ENCODE measurements at places on chromosomes 16 and 17.
A peak's percentile ranks its signal among the peaks of the same experiment; 100 is the strongest.

DNA sequence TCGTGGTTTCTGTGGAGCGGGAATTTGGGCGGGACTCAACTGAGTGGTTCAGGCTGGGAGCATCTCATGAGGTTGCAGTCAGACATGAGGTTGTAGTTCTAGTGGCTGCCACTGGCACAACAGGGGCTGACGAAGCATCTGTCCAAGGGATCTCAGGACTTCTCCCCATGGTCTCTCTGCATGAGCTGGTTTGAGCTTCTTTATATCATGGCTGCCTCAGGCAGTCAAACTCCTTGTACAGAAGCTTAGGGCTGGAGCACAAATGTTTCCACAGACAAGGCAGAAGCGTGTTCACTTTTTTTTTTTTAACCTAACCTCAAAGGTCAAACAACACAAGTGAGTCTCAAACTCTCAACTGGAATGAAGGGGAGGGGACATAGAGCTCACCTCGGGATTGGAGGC, 243.3 kb downstream of the MSI2 start:
- DNase-seq = no peak

GRCh38 chr17:32159586-32160438, 17.5 kb downstream of the RHOT1 start:
- no peak for DNase-seq

DNA sequence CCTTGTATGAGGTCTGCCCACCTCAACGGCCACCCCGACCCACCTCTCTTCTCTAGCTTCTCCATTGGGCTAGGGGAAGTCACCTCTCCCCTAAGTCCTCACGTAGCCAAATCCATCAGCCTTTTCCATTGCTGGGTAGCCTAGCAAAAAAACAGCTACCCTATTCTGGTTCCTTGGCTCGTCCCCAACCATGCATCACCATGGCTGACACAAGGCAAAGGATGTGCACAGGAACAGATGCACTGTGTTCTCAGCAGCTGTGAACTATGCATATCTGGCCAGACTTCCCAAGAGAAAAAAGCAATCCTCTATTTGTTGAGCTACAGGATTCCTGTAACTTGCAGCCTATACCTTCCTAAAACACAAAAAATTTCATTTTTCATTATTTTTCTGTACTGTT, 22.0 kb upstream of the FLCN start:
- no peak for DNase-seq

- DNase-seq = no peak
Observed at GRCh38 chr16:24775455-24775854, 46.0 kb downstream of the TNRC6A start.

DNA sequence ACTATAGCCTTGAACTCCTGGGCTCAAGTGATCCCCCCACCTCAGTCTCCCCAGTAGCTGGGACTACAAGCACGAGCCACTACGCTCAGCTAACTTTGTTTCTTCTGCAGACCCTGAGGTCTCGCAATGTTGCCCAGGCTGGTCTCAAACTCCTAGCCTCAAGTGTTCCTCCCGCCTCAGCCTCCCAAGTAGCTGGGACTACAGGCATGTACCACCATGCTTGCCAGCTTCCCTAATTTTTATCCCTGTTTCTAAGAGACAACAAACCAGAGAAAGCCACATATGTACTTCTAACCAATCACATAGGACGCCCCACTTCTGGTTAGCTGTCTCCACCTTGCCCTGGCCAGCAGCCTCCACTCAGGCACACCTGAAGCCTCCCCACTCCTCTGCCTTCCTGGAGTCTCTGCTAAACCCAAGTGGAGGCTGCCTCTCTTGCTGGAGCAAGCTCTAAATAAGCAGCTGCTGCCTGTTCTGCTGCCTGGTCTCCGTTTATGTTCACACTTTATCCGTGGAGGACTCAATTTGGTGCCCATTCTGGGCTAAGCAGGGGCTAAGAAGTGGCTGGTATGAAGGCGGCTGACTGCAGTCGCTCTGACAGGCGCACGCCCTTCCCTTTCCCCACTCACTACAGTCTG, 24.7 kb downstream of the NSMCE1 start:
- DNase-seq = no peak

GRCh38 chr16:19589771-19590302, 34.3 kb downstream of the VPS35L start:
- DNase-seq = no peak

- DNase-seq = no peak
Observed at GRCh38 chr16:30901201-30902028, 5.0 kb downstream of the CTF1 start.

- no peak for DNase-seq
Observed at GRCh38 chr17:40445751-40446468, 2.7 kb downstream of the IGFBP4 start.

GRCh38 chr16:75236232-75236631, 15.2 kb downstream of the BCAR1 start:
- no peak for DNase-seq

DNA sequence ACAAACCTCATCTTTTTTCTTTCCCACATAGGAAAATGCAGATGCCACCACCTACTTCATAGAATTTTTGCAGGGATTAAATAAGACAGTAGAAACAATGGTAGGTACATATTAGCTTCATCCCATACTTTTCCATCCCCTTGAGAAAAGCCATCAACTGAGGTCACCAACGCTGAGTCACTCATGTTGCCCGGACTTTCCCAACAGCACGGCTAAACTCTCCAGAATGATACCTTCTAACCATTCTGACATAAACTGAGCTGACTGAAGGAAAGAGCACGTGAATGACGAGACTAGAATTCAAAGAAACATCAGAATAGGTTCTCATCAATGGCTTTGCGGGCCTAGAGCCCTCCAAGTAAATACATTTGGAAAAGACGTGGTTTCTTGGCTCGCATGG, 146.0 kb upstream of the RCVRN start:
- no peak for DNase-seq

DNA sequence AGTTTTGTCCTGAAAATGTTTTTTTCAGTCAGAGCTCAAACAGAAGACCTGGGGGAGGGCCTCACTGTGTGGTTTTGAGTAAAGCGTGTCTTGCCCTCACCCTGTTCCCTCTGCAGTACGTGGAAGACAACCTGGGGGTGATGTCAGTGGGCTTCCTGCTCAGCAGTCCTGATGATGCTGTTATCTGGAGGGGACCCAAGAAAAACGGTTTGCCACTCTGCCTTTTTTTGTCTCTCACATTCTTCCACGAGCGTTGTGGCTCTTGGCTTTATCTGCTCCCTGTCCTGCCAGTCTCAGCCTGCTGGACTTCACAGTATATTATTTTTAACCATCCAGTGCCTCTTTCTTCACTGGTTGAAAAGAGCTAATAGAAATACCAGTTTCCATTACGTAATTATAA, 12.9 kb downstream of the NUBP1 start:
- DNase-seq = no peak

DNA sequence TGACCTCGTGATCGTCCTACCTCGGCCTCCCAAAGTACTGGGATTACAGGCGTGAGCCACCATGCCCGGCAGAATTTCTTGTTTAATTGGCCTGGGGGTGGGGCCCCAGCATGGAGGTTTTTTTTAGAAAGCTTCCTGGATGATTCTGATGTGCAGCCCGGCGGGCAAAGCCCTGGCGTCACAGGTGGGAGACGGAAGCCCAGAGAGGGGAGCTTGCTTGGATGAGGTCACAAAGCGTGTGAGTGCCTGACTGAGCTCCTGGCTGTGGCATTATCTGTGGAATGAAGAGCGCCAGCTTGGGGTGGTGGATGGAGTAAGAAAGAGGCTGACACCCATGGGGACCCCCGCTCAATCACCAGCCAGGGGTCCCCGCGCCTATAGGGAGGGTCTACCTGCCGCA, 4.1 kb downstream of the VASN start:
- DNase-seq = no peak

DNA sequence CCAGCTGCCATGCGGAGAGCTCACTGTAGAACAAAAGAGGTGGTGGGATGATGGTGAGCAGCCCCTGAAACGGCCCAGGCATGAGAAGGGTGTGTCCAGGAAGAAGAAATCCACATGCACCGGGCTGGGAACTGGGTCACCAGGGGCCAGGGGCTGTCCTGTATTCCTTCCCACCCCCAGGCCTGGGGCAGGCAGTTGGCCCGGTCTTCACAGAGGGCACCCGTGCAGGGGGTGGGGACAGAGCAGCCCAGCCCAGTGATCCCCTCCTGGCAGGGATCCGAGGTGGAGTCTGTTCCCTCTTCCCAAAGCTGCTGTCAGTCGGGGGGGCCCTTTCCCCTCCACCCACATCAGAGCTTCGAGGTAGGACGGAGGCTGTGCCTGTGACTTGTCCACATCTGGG, 9.2 kb downstream of the HS3ST6 start:
- no peak for DNase-seq

DNA sequence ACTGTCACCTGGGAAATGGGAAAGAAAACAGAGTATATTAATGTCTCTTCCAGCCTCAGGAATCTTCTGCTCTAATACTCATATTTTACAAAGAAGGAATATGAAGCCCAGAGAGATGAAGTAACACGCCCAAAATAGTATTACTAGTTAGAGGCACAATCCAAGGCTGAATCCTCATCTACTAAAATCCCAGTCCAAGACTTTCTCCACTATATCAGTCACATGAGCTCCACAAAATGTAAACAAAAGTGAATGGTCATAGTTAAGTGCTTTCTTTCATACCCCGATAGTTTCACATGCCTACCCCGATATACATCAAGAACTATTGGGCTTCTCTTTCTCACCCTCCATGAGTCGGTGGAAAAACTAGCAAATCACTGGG, 965 bp downstream of the INTS2 start:
- no peak for DNase-seq

GRCh38 chr17:82647593-82648164, 565 bp downstream of the WDR45B start:
- DNase-seq = peak; percentile 72

DNA sequence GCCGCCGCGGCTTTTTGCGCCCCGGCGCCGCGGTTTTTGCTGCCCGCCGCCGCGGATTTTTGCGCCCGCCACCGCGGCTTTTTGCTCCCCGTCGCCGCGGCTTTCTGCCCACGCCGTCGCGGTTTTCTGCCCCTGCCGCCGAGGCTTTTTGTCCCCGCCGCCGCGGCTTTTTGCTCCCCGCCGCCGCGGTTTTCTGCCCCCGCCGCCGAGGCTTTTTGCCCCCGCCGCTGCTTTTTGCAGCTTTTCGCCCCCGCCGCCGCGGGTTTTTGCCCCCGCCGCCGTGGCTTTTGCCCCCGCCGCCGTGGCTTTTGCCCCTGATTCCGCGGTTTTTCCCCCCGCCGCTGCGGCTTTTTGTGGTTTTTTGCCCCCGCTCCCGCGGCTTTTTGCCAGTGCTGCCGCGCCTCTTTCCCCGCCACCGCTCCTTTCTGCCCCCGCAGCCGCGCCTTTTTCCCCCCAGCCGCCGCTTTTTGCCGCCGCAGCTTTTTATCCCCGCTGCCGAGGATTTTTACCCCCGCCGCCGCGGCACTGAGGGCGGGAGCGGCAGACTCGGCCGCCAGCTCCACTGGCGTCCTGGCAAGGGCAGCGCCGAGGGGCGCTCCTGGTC, 518.6 kb upstream of the WSB1 start:
- DNase-seq = no peak

- DNase-seq = peak; percentile 49
Observed at GRCh38 chr16:68356249-68356918, 45.6 kb downstream of the PRMT7 start.

- DNase-seq = no peak
Observed at GRCh38 chr17:34008125-34008524, 247.0 kb upstream of the CCL2 start.

DNA sequence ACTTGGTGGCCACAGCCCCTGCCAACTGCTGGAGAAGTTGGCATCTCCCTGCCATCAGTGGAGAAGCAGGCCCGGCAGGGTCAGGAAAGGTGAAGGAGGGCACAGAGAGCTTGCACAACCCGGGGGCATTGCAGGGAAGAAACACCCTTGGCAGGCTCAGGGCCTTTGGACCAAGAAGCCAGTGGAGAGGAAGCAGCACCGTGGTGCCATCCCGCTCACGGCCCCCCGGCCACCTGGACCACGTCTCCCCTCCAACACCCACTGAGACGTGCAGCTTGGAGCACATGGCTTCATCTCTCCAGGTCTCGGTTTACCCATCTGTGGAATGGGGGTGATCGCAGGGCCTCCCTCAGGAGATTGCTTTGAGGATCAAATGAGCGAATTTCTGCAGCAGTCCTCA, 158.1 kb downstream of the RBFOX3 start:
- DNase-seq = no peak

DNA sequence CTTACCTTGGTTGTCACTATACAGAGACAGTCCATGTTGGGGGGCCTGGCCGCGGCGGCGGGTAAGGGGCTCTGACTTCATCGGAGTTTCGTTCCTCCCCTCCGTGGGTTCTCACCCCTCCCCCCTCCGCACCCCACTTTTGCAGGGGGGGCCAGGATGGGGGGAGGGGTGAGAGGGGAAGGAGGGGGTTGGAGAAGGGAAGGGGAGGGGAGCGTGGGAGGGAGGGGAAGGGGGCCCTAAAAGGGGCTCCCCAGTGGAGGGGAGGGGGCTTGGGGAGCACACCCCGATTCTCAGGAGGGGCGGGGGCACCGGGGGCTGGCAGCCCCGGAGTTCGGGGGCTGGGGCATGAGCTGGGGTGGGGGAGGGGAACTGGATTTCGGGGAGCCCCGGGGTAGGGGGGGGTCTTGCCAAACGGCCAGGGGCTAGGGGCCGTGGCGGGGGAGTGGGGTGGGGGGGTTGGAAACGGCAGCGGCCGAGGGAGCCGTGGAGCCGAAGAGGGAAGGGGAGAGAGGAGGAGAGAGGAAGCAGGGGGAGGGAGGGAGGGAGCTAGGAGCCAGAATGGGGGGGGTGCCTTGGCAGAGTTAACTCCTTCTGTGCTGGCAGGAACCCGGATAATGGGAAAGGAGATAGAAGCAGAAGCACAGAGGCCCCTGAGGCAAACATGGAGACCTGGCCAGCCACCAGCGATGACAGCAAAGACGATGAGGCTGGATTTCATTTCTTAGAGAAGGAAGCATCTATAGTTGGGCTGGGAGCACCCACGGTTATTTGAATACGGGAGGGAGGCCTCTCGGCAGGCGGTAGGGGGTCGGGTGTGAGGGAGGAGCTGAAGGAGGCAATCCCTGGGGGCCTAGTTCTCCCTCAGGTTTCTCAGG, 2.3 kb downstream of the DLG4 start:
- no peak for DNase-seq

DNA sequence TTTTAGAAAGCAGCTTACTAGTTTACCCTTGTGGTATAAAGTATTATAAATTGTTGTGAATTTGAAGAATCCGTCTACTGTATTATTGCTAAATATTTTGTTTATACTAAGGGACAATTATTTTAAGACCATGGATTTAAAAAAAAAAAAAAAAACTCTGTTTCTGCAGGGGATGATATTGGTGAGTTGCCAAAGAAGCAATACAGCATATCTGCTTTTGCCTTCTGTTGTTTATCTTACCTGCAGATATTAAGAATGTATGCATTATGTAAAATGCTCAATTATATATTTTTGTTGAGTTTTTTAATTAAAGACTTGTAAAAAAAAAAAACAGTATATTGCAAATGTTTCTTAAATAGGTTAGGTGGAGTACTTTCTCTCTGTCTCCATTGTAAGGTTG, 19.4 kb downstream of the WSB1 start:
- DNase-seq = no peak

DNA sequence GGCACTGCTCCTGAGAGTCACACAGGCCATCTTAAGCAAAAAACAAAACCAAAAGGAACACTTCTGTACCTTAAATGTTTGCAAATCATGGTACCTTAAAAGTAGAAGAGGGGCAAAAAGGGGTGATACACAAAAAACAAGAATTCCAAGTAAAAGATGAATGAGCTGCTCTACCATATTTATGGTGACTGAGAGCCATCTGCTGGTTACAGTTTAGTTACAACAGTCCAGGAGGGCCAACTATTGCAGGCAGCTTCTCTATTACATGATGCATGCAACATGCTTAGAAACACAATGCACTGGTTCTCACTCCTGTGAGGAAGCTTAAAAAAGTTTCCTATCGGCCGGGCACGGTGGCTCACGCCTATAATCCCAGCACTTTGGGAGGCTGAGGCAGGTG, 53.5 kb downstream of the STX8 start:
- peak; percentile 26 for DNase-seq

GRCh38 chr17:82327289-82327688, 6.3 kb downstream of the SECTM1 start:
- no peak for DNase-seq

Measured in B cell (primary cell).